Fibroblast of skin of left quadriceps (primary cell): ENCODE measurements at places on chromosomes 3 and 15.

GRCh38 chr3:138774529-138775253, 60.0 kb downstream of the PIK3CB start:
- DNase-seq, result peak; percentile 99

GRCh38 chr3:57397175-57398026, 104.9 kb upstream of the ASB14 start:
- peak; percentile 12 for DNase-seq

- DNase-seq, result no peak
Measured at GRCh38 chr3:52527732-52528585, 5.7 kb downstream of the NT5DC2 start.

DNA sequence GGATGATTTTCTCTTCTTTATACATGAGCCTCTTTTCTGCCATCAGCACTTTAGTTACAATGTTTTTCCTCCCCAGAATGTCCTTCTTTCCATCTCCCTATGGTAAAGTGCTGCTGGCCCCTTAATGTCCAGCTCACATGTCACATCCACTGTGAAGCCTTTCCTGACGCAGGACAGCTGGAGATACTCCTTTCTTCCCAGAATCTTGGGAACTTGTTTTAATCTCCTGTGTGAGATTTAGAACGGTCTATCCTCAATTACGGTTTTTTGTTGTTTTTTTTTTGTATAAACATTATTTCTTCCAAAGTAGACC, 147.7 kb upstream of the TSC22D2 start:
- no peak for DNase-seq

DNA sequence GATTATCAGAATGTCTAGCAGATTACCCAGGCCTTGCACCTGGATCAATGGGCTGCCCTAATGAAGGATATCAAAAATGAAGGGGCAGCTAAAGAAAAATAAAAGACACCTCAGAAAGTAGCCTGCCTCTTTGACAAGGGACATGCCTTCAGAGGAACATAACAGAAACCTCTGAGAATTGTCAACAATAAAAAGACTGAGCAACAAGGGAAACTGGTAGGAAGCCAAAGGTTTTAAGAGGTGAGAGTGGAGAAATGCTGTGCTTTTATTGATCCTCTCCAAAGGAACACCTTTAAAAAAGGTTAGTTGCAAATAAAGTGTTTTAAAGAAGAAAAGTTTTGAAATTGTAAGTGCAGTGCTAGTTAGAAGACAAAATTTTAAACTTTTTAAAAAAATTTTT, 187.8 kb upstream of the TTC14 start:
- no peak for DNase-seq

DNA sequence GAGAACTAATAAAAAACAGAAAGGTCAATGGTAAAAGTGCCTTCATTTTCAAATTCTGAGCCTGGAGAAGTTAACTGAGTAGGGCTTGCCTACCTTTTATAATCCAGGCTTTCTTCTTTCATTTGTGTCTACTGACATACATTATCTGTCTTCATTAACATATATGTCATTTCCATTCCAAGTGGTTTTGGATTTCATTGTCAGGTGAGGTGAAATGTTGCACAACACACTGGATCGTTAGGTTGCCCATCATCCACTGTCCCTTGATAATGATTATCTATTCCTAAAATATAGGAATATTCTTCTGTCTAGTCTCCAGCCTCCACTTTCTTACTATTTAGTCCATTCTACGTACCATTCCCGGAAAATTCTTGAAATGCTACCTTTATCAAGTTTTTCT, 55.0 kb upstream of the CP start:
- no peak for DNase-seq

DNA sequence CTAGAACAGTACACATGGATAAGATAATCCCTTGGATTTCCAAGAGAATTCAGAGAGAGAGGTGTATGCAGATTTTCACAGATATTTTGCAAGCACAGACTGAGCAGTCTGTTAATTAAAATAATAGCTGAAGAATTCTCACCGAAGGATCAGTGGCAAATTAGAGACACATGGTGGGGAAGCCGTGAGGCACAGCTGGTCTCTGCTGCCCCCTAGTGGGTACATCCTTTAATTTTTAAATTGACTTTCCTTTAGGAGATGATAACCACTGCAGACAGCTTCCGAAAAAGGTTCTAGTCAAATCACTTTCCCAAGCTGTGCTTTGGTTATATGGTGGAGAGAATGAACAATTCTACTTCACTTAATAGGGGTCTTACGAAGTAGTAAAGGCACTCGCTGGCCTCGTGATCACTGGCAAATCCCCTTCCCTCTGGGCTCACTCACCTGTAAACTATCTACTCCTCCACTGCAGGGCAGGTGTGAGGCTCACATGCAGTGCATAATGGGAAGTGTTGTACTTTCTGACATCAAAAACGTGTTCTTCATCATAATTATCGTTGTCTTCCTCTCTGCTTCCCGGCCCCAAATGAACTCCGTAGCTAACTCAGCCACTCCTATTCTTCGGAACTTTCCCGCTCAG, 19.5 kb downstream of the MESD start:
- peak; percentile 60 for DNase-seq

GRCh38 chr15:70034141-70034540, 63.6 kb downstream of the TLE3 start:
- DNase-seq, result no peak

DNA sequence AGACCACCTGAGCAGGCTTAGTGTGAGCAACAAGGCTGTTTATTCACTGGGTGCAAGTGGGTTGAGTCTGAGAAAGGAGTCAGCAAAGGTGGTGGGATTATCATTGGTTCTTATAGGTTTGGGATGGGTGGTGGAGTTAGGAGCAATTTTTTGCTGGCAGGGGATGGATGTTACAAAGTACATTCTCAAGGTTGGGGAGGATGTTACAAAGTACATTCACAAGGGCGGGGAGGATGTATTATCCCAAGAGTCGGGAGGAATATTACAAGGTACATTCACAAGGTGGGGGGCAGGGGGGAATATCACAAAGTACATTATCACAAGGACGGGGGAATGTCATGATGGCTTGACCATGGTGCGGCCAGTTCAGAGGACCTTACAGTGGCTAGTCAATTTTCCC, 32.9 kb upstream of the OSBPL11 start:
- DNase-seq, result no peak

- DNase-seq, result no peak
Measured at GRCh38 chr15:82871358-82871757, 61.9 kb downstream of the WHAMM start.

- no peak for DNase-seq
Measured at GRCh38 chr15:101123222-101123910, 128.5 kb downstream of the CHSY1 start.

GRCh38 chr3:108475220-108475782, 35.1 kb downstream of the MYH15 start:
- DNase-seq, result no peak

DNA sequence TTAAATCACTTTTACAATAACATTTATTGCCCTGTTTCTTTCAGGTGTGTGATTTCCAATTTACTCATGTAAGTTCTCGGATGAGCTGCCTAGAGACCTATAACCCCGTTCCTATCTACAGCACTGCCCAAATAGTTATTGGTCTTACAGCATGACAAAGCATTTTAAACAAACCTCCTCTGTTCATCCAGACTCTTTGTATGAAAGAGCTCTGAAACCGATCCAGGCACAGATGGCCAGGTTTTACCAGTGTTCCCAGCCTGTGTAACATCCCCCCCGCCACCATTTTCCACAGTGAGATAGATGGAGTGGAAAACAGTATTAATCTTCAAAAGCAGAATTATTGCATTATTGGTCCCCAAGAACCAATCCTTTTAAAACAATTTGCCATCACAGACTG, 59.0 kb upstream of the SPTSSB start:
- no peak for DNase-seq

DNA sequence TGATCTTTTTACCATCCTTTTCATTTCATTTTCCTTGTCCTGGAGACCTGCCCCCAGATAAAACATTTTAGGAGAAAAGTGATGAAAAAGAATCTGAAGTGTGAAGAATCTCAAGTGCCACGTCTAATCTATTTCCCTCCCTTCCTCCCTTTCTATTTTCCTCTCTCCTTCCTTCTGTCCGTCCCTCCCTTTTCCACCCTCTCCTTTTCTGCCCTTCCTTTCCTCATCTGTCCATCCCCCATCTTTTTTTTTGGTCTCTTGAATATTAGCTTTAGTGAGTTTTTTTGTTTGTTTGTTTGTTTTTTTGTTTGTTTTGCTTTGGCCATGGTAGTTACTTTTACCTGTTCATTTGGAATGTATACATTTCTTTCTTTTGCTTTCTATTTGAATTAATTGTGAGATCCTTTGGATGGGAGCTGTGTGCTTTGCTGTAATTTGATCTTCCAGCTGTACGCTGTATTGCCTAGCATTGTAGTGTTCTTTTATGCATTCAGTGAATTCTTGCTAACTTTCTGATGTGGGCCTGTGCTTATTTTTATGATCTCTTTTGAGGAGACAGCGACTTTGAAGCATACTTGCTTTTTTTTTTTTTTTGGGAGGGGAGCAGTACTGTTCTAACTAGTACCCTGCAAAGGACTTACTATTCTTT, 19.2 kb downstream of the CDIN1 start:
- no peak for DNase-seq

DNA sequence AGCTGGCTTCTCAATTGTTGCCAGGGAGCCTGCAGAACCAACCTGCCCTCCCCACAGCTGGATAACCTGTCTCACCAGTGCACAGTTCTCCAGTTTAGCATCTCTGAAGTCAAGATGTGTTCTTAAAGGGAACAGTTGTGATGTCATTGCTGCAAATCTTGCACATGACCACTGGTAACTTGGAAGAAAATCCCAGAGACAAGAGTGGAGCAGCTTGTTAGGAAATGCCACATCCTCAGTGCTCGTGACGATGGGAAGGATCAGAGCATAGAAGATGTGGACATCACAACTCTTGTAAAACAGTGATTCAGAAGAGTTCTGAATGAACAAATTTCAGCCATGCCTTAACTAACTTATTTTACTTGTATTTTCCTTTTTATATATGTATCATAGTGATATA, 36.1 kb upstream of the LIMD1 start:
- no peak for DNase-seq

- DNase-seq, result peak; percentile 27
Measured at GRCh38 chr3:111963424-111963823, 15.4 kb upstream of the ABHD10 start.

GRCh38 chr3:189797103-189797750, 166.0 kb downstream of the TP63 start:
- no peak for DNase-seq

- no peak for DNase-seq
Measured at GRCh38 chr3:156643729-156644389, 30.5 kb upstream of the TIPARP start.

DNA sequence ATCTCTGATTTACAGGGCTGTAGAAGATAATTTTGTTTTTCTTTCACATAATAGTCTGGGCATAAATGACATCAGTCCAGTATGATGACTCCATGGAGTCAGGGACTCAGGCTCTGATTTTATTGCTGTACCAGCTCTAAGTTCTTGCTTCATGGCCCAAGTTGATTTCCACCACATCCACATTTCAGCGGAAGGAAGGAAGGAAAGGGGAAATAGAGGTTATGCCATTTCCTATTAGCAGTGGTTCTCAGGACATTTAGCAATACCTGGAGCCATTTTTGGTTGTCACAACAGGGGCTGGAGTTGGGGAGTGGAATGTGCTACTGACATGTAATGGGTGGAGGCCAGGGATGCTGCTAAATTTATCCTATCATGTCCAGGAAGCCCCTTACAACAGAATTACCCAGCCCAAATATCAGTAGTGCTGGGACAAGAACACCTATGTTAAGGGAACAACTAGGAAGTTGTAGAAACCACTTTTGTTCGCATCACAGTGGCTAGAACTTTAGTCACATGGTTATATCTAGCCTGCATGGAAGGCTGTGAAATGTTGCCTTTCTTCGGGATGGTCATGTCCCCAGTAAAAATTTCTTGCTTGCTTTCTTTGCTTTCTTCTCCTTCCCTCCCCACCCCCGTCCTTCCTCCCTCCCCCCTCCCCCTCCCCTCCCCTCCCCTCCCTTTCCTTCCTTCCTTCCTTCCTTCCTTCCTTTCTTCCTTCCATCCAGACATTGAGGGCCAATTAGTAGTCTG, 42.1 kb downstream of the OXSR1 start:
- DNase-seq, result no peak

DNA sequence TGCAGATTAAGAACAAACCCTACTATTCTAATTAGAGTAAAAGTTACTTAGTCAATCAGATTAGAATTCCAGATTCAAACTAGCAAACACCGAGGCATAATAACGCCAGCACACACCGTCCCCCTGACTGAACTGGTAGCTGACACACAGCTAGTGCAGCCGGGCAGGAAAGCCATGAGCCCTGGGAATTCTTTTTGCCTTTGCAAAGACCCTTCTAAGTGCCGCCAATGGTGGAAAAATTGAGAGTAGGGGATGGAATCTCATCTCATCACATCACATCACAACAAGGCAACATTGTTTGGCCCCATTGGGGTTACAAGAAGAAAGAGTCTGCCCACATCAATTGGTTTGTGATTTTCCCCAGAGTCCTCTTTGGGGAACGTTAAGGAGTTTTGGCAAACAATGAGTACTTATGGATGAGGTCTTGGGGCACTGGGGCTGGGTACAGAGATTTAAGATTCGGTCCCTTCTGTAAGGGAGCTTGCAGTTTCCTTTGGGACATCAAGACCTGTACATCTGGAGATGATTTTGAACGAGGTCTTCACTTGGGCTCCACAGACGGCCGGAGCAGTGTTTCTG, 120.4 kb upstream of the MEF2A start:
- DNase-seq, result no peak
